ENCODE measurements at places on chromosomes 13 and 19.
A peak's percentile ranks its signal among the peaks of the same experiment; 100 is the strongest.

- no peak for DNase-seq
These were observed 172.2 kb downstream of the SLITRK1 start for GRCh38 chr13:83710133-83710515.

GRCh38 chr13:86846501-86846900, 824.7 kb upstream of the SLITRK5 start:
- DNase-seq, result no peak

GRCh38 chr13:100211016-100211710, 122.3 kb downstream of the PCCA start:
- DNase-seq, result no peak

DNA sequence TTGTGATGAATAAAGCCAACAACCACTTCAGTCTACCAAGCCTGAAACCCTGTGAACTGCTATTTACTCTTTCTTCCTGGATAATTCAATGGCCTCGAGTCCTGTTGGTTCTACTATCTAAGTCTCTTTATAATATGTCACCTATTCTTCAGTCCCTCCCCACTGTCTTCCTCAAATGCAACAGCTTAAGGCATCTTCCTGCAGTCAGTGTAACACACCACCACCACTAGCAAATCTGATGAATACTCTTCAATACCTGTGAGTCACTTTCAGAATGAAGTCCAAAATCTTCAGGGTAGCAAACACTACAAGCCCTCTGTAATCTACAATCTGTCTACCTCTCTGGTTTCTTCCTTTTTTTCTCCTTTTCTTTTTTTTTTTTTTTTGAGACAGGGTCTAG, 32.9 kb downstream of the ZDHHC20 start:
- DNase-seq, result no peak

DNA sequence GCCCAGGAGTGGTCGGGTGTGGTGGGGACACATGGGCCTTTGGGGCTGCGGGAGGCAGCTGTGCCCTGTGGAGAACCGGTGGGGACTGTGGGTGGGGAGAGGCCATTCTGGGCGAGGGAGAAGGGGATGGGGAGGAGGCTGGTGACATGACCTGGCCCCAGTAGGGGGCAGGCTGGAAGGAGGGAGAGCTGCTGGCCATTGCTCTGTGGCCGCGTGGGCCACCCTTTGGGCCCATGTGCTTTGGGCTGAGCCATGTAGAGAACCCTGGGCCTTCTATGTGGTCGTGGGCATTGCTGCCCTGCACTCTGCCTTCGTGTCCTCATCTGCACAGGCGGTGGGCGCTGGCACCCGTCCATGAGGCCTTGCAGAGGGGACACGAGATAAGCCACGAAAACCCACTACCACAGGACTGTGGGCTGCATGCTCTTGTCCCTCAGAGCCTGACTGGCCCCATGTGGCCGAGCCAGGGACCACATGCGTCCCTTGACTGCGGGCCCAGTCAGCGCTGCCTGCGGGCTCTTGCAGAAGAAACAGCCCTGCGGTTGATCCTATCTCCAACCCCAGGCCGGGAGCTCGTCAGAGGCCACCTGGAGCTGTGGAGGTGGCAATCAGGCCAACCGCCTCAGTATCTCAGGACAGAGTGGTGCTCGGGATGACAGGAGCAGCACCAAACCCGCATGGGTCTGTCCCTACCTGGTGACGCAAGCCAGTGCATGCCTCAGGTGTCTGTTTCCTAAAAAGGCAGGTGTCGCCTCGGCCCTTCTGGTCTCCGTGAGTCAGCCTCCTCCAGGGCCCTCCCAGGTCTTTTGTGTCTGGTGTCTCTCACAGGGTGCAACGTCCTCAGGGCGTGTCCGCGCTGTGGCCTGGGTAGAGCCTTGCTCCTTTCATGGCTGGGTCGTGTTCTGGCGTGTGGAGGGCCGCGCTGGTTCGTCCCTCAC, 14.3 kb downstream of the FZR1 start:
- DNase-seq, result no peak

- no peak for DNase-seq
These were observed 44.7 kb downstream of the DHRS12 start for GRCh38 chr13:51759240-51759639.

- no peak for DNase-seq
These were observed 23.0 kb downstream of the FAM216B start for GRCh38 chr13:42804244-42804874.

GRCh38 chr13:30141775-30142485, 165.4 kb downstream of the KATNAL1 start:
- DNase-seq, result no peak

- peak; percentile 70 for DNase-seq
These were observed 3.0 kb downstream of the IRF2BP1 start for GRCh38 chr19:45882652-45883585.

- DNase-seq, result peak; percentile 78
These were observed 6.1 kb upstream of the FXYD3 start for GRCh38 chr19:35109395-35110112.

DNA sequence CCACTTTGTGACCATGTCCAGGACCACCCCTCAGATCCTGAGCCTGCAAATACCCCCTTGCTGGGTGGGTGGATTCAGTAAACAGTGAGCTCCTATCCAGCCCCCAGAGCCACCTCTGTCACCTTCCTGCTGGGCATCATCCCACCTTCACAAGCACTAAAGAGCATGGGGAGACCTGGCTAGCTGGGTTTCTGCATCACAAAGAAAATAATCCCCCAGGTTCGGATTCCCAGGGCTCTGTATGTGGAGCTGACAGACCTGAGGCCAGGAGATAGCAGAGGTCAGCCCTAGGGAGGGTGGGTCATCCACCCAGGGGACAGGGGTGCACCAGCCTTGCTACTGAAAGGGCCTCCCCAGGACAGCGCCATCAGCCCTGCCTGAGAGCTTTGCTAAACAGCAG, 7.7 kb upstream of the CEACAM7 start:
- no peak for DNase-seq

DNA sequence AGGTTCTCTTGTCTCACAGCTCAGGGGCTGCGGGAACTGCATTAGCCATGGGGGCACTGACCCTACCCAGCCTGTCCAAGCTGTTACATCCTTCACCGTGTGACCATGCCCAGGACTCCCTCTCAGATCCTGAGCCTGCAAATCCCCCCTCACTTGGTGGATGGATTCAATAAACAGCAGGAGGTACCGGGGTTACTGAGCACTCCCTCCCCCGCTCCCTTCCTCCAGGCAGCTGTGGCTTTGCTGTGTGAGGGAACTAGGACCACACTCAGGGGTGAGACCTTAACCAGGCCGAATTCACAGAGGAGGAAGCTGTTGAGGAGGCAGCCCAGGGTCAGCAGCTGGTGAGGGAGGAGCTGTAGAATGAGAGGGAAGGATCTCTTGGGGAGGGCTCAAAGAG, 27.0 kb upstream of the CEACAM1 start:
- DNase-seq, result peak; percentile 76

All from Ammon's horn (tissue), 1 donor.